ENCODE measurements at places on chromosomes 2 and 18. TPM values are rescaled to one million over a fixed set of nuclear protein-coding genes. Genes with fewer than 3 reads are reported as not detected.
A peak's percentile ranks its signal among the peaks of the same experiment; 100 is the strongest.

DNA sequence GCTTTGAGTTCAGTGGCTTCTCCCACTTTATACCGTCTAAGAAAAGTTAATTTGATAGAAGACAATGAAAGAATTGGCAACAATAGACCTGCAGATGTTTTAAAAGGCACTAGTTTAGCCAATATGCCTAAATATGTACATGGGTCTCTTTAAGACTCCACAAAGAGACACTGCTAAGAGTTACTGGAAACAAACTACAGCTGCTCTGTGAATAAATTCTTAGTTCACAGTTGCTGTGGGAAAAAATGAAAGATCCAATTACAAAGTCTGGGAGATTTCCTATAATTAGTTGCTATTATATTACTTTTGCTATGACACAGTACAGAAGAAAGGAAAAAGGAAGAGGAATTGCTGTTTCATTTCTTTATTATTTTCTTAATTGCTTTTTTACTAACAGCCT lies 34.3 kb downstream of the SCN9A start:
- DNase-seq, result no peak

GRCh38 chr2:182072861-182073260 lies 87.2 kb downstream of the PPP1R1C start:
- no peak for DNase-seq

DNA sequence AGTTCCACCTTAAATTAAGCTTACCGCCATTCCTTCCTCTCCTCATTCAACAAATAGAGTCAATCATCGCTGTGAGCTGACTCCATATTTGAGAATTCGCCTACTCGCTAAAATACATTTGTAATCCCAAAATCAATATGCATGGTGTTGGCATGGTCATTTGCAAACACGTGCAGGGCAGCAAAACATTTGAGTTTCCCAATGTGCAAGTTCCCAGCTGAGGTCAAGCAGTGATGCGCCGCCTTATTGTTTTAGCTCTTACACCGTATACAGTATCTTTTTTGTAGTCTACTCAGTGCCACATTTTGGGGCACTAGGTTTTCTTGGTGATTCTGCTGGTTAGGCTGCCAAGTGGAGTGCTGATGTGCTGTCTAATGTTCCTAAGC lies 73.3 kb upstream of the MGAT4A start:
- no peak for DNase-seq

- DNase-seq, result peak; percentile 84
These were observed 76.1 kb upstream of the PMAIP1 start for GRCh38 chr18:59823596-59824195.

- DNase-seq, result no peak
These were observed 9.4 kb upstream of the CD302 start for GRCh38 chr2:159807183-159808031.

- peak; percentile 7 for DNase-seq
These were observed 51.5 kb upstream of the RNU4ATAC start for GRCh38 chr2:121478996-121479745.

GRCh38 chr2:8543060-8543382 lies 138.8 kb upstream of the ID2 start:
- no peak for DNase-seq

- peak; percentile 29 for DNase-seq
These were observed 76.1 kb downstream of the LRRC30 start for GRCh38 chr18:7307030-7307429.

GRCh38 chr2:68151037-68151436 lies 6.7 kb upstream of the PNO1 start:
- DNase-seq, result no peak

- DNase-seq, result no peak
These were observed 144.0 kb upstream of the IL1R2 start for GRCh38 chr2:101847661-101848339.

GRCh38 chr18:25420077-25420825 lies 68.3 kb upstream of the ZNF521 start:
- DNase-seq, result no peak

GRCh38 chr2:54455131-54455562 lies 980 bp upstream of the SPTBN1 start:
- no peak for DNase-seq

- DNase-seq, result no peak
These were observed 37.0 kb upstream of the EPC2 start for GRCh38 chr2:148607566-148607965.

DNA sequence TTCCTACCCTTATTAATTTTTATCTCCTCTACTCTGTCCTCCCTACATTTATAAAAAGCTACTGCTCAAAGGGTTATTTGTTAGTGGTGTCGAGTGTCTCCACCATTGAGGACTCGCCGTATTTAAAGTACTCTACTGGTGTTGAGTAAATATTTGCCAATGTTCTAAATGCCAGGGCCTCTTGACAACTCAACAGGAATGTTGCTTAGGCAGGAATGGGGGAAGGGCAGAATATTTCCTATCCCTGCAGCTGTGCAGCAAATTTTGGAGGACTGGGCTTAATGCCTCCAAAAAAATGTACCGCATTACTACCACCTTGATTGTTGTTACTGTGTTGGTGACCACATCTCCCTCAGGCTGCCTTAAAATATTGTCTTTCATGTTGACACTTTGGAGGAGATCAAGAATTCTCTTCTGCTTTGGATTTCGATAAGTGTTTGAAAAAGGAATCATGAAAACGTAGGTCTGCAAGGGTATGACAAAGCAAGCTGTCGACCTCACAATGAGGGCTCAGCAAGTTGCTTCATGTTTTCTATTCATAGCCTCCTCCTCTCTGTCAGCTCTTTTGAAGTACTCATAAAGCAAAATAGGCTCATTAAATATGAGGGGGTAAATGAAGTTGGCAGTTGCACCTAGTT lies 84.3 kb downstream of the EFEMP1 start:
- no peak for DNase-seq

DNA sequence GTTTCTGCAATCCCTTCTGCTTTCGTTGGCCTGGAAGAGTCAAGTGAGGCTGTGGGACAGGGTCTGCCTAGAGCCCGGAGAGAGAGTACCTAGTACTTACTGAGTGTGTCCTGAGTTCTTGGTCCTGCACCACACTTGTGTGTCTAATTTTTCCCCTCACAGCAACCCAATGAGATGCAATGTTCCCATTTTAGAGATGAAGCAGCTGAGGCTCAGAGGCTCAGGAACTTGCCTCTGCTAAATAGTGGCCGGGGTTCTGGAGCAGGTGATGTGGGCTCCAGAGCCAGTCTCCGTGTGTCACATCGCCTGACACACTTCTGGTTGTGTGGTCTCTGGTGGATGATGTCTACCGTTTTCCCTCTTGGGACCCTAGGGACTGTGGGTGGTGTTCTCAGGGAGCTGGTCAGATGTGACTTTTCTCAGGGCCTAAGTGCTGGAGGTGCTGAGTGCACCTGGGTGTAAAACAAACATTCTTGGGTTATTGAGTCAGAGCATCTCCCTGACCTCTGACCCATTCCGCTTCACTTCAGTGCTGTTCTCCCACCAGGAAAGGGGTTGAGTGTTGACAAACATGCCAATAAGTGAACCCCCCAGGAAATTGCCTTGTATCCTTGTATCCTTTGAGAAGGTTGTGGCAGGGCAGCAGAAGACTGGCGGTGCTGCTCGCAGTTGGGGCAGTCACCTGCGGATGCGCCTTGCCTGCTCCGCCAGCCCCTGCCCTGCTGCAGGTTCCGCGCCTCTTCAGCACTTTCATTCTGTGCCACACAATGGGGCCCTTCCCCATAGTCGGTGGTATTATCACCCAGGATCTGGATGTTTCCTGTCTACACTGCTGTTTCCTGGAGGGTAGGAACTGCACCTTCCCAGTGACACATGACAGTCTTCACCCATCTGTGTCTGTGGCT lies 32.1 kb downstream of the HK2 start:
- DNase-seq, result no peak

CFAP65 gene
- not detected for polyA plus RNA-seq

CYP1B1 gene
- polyA plus RNA-seq, result not detected

RNU2-63P gene
- not detected for polyA plus RNA-seq

TMEM200C gene
- 0.92 TPM for polyA plus RNA-seq

VWC2L gene
- not detected for polyA plus RNA-seq

PLB1 gene
- polyA plus RNA-seq, result 1.7 TPM
